ENCODE measurements at places on chromosomes 16 and 17. TPM values are rescaled to one million over a fixed set of nuclear protein-coding genes. Genes with fewer than 3 reads are reported as not detected.

FLOT2 gene
- 200 TPM for total RNA-seq

DNA sequence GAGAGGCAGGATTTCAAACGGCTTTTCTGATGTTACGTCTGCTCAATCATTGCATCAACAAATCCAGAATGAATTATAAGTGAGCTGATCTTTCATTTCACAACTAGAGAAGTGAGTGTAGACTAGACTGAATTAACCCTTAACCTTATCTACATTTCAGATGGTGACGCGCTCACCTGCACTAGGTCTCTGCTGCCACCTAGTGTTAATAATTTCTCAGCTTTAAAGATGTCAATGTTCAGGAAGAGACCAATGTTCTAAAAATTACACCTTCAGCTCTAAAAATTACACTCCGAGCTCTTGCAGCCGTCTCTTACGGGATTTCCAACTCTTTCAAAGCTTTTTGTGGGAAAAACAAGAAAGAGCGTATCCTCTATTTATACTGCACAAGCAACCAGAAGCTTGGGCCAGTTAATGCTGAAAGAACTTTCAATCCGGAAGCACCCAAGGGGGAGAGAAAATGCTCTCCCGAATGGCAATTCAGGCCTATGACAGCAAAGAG lies 88.2 kb upstream of the FA2H start:
- no peak for DNase-seq

C16orf87 gene
- 18.0 TPM for total RNA-seq

REXO5 gene
- total RNA-seq, result 17.4 TPM

FMNL1 gene
- 465 TPM for total RNA-seq

Measured in activated CD4-positive, alpha-beta memory T cell treated with anti-CD3 and anti-CD28 coated beads, Interleukin-2, amount 10 ng/mL, durations not matched to agents 7 days and 5 days (primary cell).